ENCODE measurements at places on chromosomes 1 and 21.

DNA sequence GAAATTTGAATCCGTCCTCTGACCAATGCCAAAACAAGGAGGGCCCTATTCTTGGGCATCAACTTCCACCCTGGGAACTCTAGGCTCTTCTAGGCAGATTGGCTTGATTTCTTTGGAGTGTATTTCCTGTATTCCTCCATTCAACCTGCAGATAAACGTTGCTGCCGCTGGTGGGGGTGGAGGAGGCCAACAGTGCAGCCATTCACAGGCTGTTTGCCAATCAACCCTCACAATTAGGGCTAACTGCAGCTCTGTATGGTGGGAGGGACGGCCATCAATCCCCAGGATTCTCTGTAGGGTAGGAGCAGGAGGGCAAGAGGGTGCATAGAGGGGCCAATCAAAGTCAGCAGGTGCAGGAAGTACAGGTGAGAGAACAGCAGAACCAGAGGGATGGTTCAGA is 273.1 kb upstream of the PROX1 start:
- peak; percentile 50 for DNase-seq

- DNase-seq, result no peak
Measured at GRCh38 chr1:96191165-96191564, 530.4 kb upstream of the PTBP2 start.

GRCh38 chr1:41025979-41026819 is 4.7 kb upstream of the SLFNL1 start:
- no peak for DNase-seq

GRCh38 chr1:8495928-8496401 is 178.1 kb downstream of the SLC45A1 start:
- no peak for DNase-seq

DNA sequence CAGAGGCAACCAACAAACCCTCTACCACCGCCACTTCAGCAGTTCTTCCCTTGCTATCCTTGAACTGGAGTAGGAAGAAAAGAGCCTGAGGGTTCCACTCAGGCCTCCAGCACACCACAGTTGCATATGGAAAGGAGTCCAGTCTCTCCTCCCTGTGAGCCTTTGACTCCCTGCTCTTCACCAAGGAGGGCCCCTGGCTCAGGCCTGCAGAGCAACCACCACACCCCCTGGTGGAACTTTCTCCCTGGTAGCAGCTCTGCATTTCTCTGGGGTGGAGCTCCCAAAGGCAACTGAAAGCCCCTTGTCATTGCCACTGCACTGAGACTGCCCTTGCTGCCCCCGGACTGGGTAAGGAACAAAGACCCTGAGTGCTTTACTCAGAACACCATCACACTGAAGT is 1021.5 kb upstream of the ADGRL2 start:
- no peak for DNase-seq

GRCh38 chr1:2303016-2303775 is 75.1 kb downstream of the SKI start:
- DNase-seq, result no peak

DNA sequence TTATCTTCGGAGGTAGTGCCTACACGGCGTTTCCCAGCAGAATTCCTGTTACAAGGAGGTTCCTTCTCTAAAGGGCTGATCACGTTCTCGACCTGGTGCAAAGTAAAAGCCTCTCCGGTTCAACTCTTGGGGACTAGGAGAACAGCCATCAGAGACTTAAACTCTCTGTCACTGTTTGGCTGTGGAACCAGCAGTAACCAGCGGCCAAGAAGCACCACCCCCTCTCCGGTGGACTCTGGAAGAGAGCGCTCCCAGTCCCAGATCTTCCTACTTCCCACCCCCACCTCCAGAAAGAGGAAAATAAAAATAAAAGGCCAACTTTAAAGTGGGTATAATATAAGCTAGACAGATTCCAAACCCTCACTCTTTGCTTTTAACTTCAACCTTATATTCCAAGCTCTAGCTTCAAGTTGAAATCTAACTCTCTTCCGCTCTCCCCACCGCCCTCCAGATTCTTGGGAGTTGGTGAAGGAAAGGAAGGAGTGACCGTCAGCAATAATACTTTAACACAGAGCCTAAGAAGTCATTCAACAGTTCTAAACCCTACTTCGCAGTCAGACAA is 2.9 kb downstream of the BRINP3 start:
- no peak for DNase-seq

DNA sequence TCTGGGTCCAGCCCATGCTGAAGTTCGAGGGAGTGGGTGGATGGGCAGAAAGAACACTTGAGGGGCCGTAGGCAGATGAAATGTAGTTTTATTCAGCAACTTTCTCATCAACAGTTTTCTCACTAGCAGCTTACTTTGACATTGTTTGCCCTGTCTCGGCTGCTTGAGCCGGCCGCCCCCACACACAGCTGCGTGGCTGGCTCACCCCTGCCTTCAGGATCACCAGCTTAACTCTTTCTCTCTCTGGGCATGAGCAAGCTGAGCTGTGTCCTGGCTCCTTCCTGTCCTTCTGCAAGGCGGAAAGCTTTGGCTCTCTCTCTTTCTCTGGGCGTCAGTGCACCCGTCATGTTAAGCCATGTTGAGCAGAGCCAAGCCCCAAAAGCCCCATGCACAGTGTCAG is 104.4 kb upstream of the GNG12 start:
- DNase-seq, result no peak

- no peak for DNase-seq
Measured at GRCh38 chr21:29326914-29327554, 28.3 kb downstream of the BACH1 start.

- no peak for DNase-seq
Measured at GRCh38 chr1:200262326-200262965, 147.4 kb downstream of the ZNF281 start.

DNA sequence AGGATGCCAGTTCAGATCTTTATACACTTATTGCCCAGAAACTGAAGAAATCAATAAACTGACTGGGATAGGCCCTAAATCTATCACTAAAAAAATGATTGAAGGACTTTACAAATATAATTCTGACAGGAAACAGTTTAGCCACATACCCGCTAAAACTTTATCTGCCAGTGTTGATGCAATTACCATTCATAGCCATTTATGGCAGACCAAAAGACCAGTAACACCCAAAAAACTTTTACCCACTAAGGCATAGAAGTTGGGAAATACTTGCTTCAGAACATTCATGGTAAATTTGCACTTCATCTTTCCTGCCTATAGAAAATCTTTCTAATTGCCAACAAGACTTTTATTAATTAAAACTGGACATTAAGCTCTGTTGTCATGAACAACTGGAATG is 15.0 kb upstream of the GPR25 start:
- DNase-seq, result no peak

DNA sequence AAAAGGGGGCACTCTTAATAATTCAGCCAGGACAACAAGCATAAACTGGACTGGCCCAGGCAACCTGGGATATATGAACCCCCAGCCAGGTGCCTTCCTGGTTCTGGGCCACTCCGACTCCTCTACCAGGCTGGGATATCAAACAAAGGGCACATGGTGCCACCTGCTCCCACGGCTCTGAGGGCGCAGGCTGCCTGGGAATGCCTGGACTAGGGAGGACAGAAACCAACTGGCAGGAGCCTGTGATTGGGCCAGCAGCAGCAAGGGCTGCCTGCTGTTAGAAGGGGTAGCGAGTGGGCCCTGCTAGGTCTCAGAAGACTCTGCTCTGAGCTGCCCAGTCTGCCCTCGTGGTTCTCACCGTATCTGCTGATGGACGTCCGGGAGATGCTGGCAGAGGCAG is 123.2 kb upstream of the CD34 start:
- no peak for DNase-seq

- no peak for DNase-seq
Measured at GRCh38 chr1:31910933-31911332, 27.2 kb downstream of the PTP4A2 start.

DNA sequence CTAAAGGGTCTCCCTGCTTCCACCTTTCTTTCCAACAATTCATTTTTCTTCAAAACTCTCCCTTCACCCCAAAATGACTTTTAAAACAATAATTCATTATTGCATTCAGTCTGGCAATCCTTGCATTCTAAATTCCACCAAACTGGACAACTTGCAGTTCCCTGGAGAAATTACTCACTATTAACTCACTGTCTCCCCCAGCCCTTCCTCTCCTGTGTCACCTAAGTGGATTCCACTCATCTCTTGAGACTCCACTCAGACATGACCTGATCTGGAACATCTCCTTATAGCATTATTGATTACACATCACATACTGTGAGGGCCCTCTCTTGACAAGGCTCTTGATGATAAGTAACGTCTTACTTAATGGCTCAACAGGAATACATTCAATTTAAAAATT is 257.1 kb downstream of the BRINP2 start:
- DNase-seq, result no peak

GRCh38 chr1:152917794-152918193 is 9.4 kb downstream of the IVL start:
- no peak for DNase-seq

DNA sequence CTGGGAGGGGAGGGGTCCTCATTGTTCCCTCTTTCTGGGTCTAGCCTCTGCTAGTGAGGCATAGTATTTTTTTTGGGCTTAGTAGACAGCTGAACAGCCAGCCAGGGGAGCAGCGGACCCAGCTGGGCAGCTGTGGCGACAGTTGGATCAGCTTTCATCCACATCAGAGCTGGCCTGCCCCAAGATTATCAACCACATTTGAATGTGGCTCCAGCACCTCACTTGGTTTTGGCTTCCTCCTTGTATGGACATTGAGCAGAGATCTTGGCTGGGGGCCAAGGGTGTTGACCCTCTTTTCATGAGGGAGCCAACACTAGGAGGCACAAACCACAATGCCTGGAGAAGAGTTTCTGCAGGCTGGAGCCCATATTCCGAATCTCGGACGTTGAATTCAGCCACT is 25.0 kb downstream of the WNT4 start:
- no peak for DNase-seq

GRCh38 chr1:154326546-154327465 is 1.5 kb downstream of the ATP8B2 start:
- DNase-seq, result no peak

DNA sequence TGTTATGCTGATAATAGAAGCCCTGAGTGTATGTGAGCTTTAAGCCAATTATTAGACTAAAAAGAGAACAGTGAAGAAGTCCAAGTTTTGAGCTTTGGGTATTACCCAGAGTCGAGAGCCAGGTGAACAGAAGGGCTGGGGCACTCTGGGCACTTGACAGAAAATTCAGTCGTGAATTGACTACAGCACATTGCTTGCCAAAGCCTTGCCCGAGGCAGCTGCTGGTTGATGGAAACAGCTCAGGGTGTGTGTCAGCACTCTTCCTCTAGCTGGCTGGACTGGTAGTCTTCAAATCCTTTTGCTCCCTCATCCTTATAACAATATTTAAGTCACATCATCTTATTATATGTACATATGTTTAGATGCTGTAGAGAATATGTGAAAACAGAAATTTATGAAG is 21.3 kb downstream of the PDE4B start:
- peak; percentile 63 for DNase-seq

DNA sequence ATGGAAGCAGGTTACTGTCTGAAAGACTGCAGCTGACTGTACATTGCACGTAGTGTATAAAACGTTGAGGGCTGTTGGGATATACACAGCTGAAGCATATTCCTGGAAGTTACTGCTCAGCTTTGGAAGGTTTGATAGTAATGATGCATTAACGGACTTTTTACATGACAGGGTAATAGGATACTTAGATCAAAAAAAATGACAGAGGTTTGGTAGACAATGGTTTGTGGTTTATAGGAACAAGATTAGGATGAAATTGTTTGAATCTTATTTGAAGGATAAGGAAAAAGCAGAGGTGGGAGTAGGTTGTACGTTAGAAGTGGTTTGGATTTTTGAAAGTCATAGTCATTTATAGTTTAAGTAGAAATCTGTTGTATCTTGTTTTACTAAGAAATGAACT is 33.0 kb downstream of the ADGRL2 start:
- no peak for DNase-seq

DNA sequence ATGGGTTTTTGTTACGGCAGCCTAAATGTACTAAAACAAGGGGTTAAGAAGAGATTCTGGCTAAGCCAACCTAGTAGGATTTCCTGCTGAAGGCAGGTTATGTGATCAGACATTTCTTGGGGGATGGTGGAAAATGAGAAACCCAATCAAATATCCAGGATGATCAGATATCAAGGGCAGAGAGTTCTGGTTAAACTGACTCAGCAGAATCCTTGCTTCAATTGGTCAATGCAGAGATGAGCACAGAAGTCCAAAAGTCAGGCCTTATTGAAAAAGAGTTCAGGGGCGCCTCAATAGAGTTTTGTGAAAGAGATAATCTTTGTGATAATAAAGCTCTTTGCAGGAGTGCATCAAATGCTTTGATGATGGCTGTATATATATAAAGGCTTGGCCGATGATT is 237.1 kb downstream of the AMY1C start:
- DNase-seq, result no peak

- DNase-seq, result no peak
Measured at GRCh38 chr1:161115132-161115711, 2.6 kb downstream of the PFDN2 start.

- no peak for DNase-seq
Measured at GRCh38 chr1:77797991-77798390, 18.5 kb downstream of the MIGA1 start.

GRCh38 chr1:88191917-88192316 is 492.2 kb upstream of the PKN2 start:
- no peak for DNase-seq

DNA sequence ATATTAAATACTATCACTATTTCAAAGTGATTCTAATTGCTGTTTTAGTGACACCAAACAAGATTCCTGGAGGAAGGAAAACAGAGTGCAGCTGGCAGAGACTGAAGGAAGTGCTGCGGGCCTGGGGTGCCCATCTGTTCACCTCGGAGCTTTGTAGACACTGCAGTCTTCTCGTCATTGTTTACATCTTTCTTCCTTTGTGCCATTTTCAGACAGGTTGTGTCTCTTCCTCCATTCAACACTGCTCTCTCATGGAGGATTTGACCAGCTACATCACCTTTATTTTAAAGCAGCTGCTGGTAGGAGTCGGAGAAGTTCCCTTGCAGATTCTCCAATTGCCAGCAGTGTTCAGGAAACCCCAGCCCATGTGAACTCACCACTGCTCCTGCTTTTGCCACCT is 37.3 kb downstream of the ABCA4 start:
- DNase-seq, result no peak

GRCh38 chr21:40166291-40166843 is 299.1 kb downstream of the PCP4 start:
- DNase-seq, result peak; percentile 44

- no peak for DNase-seq
Measured at GRCh38 chr1:225378880-225379279, 49.0 kb downstream of the LBR start.

GRCh38 chr1:16461681-16462080 is 21.2 kb downstream of the NECAP2 start:
- DNase-seq, result no peak
